ENCODE measurements at places on chromosomes 2 and 18.

- DNase-seq = no peak
These were observed 13.9 kb downstream of the ODC1 start for GRCh38 chr2:10433947-10434885.

DNA sequence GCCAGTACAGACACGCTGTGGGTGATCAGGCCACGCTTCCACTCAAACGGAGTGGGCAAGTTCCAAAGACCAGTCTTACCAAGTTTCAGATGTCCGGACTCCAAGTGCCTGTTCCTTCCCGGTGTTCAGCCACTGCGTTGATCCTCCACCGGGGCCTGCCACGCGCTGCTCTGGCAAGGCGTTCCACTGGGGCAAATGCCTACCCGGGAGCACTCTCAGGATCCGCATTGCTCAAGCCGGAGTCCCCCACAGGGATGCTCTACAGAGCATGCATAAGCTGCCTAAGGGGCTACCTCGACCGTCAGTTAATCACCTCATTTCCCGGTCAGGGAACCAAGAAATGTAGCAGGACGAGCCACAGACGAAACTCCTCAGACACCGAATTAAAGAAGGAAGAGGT is 37.0 kb upstream of the CLASP1 start:
- no peak for DNase-seq

DNA sequence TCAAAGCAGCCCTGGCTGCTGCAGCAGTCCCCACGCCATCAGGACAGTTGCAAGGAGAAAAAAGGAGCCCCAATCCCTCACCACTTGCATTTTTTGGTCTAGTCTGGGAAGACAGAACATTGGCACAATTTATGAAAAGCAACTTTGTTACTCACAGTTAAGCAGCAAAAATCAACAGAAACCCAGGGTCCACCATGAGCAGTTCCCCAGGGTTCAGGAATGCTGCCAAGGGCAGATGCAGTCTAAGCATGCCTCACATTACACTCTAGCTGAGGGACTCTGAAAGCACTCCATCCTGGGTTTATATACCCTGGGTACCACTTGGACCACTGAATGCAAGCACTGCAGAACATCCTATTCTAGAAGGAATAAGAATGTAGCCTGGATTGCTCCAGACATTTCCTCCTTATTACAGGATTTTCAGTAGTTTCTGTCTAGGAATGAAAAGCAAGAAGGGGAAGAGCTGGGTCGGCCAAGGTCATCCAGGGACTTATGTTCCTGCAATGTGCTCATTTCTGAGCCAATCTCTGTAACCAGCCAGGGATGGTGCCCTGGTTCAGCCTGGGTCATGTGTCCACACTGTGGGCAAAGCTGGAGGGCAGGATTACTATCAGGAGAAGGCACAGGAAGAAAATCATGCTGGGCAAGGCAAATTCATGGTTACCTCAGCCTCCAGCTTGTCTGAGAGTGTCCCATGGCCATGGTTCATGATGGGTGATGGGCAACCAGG is 19.5 kb upstream of the TMEM163 start:
- DNase-seq = no peak

DNA sequence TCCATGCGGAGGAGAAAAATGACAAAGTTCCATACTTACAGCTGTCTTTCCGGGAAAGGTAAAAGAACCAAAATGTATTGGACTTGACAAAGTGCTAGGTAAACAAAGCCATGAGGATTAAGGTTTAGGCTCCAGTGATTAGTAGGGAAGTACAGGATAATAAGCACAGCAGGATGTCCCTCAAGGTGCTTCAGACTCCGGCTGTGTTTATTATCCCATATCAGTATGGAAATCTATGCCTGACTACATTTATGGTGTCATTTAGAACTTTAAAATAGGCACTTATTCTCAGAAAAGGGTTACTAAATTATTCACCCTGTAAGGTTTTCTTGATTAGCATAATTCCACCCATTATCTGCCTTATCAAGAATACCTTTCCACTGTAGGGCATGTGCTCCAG is 136.3 kb upstream of the CCDC68 start:
- DNase-seq = no peak
